Central memory CD8-positive, alpha-beta T cell (primary cell): ENCODE measurements at places on chromosomes 13 and 19.

DNA sequence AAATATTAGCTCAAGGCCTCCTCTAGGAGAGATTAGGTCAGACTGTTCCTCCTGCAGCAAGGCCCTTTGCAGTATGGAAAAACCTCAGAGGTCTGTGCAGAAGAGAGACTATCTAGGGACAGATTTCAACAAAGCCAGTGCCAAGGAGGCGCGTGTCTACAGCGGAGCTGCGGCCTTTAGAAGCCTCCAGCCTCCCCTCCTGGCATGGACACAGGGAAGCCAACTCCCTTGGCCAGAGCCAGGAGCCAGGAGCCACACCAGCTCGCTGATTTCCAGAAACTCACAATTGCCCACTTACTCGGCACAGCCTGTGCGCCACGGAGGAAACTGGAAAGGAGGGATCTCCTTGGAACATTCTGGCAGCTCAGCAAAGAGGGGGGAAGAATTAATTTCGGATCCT lies 63.4 kb downstream of the INSR start:
- no peak for DNase-seq

DNA sequence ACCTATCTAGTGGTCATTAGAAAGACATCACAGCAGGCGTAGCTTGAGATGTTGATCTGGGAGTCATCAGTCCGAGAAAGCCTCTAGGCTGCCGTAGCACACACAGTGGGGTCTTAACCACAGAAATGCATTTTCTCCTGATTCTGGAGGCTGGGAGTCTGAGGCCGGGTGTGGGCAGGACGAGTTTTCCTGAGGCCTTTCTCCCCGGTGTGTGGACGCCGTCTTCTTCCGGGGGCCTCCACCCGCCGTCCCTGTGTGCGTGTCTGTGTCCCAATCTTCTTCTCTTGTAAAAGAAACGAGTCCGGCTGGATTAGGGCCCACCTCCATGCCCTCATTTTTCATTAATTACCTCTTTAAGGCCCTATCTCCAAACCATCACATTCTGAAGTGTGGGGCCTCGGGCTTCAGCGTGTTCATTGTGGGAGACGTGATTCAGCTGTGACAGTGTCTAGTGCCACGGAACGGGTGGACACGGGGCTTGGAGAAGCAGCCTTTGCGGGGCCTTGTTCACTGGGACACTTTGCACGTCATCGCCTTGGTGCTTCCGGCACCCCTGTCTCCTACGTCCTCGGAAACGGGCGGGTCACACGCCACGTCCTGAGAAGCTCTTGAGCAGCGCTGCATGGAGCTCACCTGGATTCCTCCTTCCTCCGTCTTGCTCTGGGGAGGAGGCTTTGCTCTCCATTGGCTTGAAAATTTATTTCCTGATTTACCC lies 208.9 kb upstream of the SOX1 start:
- DNase-seq: no peak

DNA sequence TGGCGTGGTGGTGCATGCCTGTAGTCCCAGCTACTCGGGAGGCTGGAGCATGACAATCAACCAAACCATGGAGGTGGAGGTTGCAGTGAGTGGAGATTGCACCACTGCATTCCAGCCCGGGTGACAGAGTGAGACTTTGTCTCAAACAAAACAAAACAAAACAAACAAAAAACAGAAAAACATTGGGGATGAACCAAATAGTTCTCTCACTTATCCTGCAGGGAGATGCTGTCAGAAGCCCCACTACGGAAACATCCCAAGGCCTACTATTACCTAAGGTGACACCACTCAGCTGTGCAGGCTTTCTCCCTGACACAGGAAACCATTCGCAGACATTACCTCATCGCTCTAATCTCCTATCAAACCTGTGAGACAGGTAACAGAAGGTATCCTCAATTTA lies 113.5 kb downstream of the FOXO1 start:
- DNase-seq: no peak

DNA sequence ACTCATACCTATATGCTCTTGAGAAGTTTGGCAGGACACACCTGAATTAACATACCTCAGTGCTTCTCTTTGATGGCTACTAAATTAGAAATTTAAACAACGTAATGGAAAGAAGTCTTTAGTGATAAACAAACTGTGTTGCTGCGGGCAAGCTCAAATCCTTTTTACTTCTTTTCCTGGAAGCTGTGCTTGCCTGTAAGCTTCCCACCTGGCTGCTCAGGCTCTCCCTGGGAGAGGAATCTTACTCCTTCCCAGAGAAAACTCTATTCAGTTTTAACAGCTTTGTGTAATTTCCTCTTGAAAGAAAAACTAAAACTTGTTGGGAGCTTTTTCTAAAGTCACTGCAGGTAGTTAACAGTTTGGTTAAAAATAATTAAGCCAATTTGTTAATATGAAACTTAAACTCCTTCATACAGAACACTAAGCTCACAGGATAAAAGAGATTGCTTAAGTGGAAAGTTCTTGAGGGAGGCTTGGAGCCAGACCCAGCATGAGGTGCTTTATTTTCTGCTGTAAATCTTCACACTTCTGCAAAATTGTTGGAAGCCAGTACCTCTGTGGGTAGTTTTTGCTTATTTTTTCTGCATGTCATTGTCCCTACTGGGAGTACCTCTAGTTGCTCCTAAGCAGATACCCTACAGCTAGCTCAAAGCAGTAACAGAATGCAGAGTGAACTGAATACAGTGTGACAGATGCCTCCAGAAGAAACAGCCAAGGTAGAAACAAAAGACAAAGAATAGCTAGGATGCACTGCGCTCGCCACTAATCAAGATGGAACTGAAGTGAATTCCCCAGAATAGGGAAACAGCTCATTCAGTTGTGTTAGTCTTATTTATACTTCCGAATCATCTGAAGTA lies 1253.0 kb downstream of the PCDH17 start:
- no peak for DNase-seq

DNA sequence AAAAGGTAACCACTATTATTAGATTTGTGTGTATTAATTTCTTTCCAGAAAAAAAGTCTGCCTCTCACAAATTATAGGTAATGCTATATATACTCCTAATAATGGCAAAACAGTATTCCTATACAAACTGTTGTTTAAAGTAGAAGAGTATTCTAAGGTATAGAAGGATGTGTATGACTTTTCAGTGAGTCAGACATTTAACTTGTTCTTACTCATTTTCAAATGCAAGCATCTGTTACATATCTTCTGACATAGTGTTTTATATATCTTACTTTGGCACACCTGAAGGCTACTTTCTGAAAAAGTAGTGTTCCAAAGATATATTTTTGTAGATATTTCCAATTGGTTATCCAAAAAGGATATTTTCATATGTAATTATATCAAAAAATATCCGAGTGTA lies 3.5 kb upstream of the SLITRK5 start:
- DNase-seq: no peak

- DNase-seq: no peak
Measured at GRCh38 chr13:94778986-94779385, 66.6 kb upstream of the SOX21 start.

- no peak for DNase-seq
Measured at GRCh38 chr19:35461060-35461459, 13.0 kb downstream of the FFAR2 start.

DNA sequence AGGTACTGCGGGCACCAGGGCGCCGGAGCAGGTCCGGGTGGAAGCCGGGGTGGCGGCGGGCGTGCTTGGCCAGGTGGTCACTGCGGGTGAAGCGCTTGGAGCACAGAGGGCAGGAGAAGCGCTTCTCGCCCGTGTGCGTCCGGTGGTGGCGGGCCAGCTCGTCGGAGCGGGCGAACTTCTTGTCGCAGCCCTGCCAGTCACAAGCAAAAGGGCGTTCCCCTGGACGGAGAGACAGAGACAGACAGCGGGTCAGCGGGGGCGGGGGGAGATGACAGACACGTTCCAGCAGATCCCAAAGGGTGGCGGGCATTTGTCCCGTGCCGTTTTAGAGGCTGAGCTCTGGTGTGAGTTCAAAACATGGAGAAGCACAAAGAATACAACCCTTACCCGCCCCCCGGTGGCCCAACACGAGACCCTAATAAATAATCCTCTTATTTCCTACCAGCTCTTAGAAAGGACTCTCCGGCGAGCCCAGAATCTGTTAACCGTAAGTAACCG lies 6.3 kb upstream of the REXO1 start:
- DNase-seq: no peak

- DNase-seq: no peak
Measured at GRCh38 chr13:30829145-30829832, 76.8 kb upstream of the MEDAG start.

DNA sequence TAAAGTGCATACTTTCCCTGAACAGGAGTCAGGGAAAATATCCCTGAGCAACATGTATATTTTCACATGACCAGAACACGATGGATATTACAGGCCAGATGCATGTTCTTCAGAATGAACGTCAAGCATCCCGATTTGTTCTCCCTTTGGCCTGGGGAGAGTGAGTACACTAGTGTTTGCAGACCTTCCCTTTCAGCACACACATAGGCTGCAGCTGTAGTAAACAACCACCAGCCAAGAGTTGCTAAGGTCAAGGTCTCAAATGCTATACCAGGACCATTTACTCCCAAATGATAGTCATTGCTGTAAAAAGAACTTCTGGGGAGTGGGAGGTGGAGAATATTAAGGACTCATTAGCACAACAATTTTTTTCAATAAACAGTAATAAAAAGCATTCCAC lies 3.0 kb downstream of the KLF12 start:
- DNase-seq: no peak

DNA sequence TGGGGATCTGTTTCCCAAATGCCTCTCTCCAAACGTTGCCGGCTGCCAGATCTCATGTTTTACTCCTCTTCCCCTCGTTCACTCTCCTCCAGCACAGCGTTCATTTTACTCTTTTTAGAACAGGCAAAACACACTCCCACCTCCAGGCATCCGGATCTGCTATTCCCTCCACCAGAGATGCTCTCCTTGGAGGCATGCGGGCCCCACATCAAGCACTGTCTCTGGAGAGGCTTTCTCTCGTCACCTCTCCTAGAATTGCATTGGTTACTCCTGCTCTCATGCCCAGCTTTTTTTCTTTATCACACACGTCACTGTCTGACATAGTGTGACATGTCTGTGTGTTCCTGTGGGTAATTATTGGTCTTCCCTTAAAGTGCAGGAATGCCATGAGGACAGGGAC lies 20.1 kb upstream of the MYADM start:
- DNase-seq: no peak

GRCh38 chr13:41823476-41823875 lies 137.4 kb downstream of the VWA8 start:
- no peak for DNase-seq

GRCh38 chr19:37654118-37654517 lies 1.1 kb downstream of the ZFP30 start:
- no peak for DNase-seq

GRCh38 chr13:112983428-112984196 lies 14.6 kb downstream of the MCF2L start:
- no peak for DNase-seq

DNA sequence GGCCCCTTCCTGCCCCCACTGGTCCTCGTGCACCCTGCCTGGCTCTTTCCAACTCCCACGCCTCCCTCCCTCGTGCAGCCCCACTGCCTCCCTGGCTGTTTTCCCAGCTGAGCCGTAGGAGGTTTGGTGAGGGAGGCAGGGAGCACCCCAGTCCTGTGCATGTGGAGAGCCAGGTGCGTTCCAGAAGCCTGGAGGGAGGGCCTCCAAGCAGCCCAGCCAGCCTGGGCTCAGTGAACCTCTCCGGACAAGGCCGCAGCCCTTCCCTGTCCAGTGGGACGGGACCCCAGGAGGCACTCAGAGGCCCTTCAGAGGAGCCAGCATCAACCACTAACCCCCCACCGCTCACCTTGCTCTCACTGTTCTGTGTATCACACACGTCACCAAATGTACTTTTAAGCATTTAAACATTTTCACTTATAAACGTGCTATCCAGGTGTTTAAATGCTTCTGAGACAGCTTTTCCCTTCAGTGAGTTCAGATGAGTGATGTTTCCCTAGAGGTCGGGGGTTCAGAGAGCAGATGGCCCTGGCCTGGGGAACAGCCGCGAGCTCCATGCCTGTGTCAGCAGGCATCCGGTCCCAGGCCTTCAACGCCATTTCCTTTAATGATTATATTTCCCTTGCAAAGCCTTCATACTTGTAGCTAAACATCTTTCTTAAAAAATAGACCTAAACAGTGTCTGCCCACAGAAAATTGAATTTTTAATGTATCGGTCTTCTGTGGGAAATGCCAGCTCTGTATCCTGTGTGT lies 122.6 kb downstream of the ATP11A start:
- DNase-seq: no peak

GRCh38 chr13:99308471-99309087 lies 1.4 kb upstream of the GPR183 start:
- no peak for DNase-seq

DNA sequence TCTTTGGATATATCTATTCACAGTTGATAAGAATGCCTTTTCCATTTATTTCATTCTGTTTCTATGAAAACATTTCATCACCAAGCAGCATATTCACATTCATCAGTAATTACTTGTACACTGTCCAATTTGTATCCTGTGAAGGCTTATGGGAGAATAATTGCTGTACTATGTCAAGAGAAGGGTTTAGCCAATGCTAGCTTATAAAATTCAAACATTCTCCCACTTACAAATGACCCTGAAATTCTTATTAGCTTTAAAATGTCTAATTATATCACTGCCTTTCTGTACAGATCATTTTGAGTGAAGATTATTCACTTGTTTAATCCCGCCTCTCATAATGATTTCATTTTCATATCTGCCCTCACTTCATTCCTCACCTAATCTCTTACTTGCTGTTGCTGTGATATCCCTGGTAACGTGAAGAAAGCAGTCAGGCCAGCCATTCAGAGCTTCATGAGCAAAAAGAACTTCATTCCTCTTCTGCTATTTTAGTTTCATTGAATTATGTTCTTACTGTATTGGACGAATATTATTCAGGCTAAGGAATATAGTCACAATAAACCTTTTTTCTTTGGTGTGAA lies 778.7 kb downstream of the OLFM4 start:
- DNase-seq: no peak

DNA sequence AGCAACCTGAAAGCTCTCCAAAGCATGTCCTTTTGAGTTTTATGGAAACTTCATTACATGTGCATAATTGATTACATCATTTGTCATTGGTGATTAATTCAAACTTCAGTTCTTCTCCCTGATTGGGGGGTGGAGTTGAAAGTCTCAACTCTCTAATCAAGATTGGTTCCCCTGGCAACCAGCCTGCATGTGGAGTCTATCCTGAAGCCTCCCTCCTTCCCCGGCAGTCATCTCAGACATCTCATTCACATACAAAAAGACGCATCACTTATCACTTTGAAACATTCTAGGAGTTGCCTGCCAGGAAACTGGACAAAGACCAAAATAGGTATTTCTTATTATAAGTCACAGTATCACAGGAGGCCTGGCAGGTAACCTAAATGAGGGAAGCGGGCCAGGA lies 50.5 kb downstream of the TEX26 start:
- no peak for DNase-seq

GRCh38 chr19:2798733-2799132 lies 13.4 kb downstream of the THOP1 start:
- DNase-seq: no peak
